ENCODE measurements at places on chromosomes 1 and 21. TPM values are rescaled to one million over a fixed set of nuclear protein-coding genes. Genes with fewer than 3 reads are reported as not detected.

DNA sequence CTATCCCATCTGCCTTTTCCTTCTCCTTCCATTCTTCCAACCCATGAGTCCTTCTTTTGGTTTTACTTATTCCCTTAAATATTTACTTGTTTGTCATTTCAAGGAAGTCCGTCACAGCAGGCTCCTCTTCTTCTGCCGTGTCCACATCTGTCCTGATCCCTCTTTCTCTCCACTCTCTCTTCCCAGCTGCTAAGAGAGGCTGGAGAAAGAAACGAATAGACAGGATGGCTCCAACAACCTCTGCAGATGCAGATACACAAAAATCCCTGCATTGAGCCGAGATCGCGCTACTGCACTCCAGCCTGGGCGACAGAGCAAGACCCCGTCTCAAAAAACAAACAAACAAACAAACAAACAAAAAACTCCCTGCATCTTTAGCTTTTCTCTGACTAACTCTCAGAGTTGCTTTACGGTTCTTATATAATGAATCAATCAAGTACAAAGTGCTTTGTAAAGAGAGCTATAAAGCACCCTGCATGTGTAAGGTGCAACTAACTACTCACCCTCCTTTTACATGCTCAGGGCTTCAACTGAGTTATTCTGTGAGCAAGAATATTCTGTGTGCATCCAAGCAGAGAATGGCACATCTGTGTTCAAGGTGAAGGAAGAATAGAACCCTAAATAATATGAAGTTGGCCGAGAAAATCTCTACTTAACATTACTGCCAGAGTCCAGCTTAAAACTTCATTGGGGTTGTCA, 3.8 kb upstream of the SAMD13 start:
- DNase-seq, result no peak

DNA sequence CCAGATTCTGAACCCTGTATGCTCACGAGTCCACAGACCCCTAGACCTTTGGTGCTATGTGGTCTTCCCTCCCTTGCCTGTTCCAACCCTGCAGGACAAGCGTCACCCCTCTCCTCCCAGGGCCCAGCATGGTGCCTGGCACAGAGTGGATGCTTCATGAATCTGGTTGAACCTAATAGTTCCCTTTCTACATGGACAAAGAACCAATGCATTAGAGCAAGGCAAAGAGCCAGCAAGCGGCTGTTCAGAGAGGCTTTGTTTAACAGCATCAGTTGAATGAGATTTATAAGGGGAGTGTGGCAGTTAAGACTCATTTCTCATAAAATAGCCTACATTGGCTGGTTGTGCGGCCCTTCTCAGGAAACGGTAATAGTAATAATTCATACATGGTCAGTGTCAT, 14.9 kb downstream of the SLC26A9 start:
- DNase-seq, result no peak

- no peak for DNase-seq
Observed at GRCh38 chr1:234897754-234898454, 230.7 kb downstream of the TOMM20 start.

GRCh38 chr21:32359719-32360260, 33.0 kb downstream of the URB1 start:
- DNase-seq, result no peak

- no peak for DNase-seq
Observed at GRCh38 chr1:20928146-20928545, 141.0 kb upstream of the HP1BP3 start.

DNA sequence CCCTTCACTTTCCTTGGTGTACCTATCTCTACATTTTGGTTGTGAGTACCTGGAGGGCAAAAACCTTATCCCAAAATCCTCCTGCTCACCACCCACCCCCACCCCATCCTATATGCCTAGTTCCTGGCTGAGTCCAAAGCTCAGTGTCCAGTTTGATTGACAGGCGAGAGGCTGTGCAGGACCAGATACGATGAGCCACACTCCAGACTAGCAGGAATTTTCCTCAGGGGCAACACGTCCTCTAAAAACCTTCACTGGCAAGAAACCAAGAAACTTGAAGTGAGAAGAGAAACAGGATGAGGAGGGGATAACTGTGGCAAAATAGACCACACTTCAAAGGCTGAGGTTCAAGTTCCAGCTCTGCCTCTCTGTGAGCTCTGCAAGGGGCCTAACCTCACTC, 1.1 kb upstream of the SLAMF8 start:
- no peak for DNase-seq

Gene CELA2B
- total RNA-seq, result not detected

Measured in thoracic aorta (tissue), 2 donors.